Renal cortical epithelial cell (primary cell): ENCODE measurements at places on chromosomes 5 and 9.

DNA sequence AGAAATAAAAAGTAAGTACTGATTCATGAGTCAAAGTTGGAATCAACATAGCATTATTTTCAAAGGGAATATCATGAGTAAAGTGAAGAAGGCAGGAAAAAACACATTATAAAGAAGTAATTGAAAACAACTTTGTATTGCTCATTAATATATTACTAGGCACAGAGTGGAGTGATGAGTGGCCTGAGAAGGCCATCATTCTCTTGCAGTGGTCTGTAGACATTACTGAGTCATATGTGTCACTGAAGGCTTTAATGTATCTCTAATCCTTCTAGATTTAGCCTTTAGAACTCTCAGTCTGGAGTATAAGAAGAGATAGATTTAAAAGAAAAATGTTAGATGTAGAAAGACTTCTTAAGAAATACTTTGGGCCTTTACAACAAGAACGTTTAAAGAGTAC, 881.4 kb downstream of the DNAH5 start:
- DNase-seq, result no peak

DNA sequence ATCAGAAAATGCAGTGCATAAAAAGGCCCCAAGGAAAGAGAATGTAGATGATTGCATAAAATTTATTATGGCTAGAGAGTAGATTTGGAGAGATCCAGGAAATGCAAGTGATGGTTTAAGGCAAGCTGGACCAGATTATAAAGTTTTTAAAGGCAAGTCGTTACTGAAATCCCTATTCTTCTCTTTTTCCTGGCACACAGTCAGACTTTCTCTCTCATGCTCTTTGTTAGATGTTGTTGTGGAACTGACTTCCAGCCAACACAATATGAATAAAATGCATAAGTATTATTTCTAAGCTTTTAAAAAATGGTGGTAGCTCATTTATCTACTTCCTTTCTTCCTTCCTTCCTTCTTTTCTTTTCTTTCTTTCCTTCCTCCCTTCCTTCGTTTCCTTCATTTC, 1085.4 kb upstream of the CDH6 start:
- no peak for DNase-seq

- DNase-seq, result no peak
Observed at GRCh38 chr5:1810581-1811101, 9.4 kb downstream of the NDUFS6 start.

GRCh38 chr5:33423018-33423630, 17.6 kb upstream of the TARS1 start:
- DNase-seq, result peak; percentile 33

DNA sequence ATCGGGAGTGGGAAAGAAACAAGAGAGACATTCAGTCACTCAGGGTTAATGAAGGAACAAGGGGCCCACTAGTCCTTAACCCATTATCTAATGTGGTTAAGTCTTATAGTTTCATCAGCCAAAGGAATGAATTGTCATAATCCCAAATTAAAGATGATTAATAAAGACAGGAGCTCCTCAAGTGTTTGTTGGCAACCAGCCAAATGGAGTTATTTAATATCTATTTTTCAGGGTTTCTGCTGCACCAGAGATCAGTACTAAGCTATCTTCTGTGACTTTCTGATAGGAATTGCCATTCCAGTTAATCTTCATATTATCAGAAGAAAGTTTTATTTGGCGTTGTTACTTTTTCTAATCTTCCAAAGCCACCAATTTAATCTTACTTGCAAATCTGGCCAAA, 34.0 kb upstream of the FCHO2 start:
- no peak for DNase-seq

GRCh38 chr5:8418049-8418426, 549.1 kb downstream of the MTRR start:
- peak; percentile 75 for DNase-seq
